ENCODE measurements at places on chromosomes 3 and 15.

- DNase-seq = no peak
Observed at GRCh38 chr15:61534986-61535385, 305.9 kb upstream of the RORA start.

DNA sequence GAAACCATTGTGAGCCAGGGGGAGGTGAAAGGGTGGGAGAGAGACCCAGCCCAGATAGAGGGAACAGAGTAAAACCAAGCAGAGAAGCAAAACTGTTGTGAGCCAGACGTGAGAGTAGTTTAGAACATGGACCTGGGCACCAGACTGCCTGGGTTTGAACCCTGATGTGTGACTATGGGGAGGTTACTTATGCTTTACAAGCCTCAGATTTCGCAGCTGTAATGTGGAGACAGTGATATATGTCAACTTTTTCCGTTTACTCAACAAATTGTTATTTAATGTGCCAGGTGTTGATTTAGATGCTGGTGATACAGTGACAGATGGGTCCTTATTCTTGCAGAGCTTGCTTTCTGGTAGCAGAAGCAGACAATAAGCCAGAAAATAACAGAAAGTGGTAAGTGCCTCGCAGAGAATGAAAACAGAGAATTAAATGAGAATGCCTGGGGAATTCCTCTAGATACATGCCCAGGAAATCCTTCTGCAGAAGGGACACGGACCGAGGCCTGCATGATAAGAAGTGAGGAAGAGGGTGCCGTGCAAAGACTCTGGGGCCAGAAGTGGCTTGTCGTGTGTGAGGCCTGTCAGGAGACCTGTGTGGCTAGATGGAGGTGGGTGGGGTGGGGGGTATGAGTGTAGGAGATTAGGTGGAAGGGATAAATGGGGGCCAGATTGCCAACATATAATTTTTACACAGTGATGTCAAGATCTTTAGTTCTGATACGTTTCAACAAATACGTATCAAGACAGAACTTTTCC lies 15.0 kb downstream of the KAT2B start:
- no peak for DNase-seq

- DNase-seq = no peak
Observed at GRCh38 chr3:127071597-127072001, 88.7 kb downstream of the PLXNA1 start.

DNA sequence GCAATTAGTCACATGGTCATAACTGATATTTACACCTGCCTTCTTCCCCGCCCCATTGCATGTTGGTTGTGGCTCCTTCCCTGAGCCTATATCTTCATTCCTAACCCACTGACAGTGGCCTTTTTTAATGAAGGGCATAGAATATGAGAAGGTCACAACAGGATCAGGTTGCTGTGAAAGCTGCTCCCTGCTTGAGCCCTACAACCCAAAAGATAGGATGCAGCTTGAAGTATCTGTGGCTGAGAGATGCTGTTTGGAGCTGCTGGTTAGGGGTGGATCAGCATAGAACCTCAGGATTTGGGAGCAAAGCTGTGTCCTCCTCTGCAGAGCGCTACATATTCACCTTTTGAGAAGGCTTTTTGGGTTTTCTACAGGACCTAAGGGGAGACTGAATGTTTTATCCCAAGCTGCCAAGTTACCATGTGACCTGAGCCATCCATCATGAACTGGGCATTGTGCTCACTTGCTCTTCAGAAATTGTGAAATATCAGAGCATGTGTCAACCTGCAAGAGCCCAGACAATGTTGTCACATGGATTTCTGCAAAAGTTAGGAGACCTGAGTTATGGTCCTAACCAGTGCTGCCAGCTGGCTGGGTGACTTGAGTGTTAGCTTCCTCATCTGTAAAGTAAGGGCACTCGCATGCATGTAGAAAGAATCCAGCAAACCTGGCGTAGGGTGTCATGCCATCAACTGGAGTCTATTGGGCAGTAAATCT lies 49.8 kb upstream of the ARL8B start:
- peak; percentile 55 for DNase-seq

DNA sequence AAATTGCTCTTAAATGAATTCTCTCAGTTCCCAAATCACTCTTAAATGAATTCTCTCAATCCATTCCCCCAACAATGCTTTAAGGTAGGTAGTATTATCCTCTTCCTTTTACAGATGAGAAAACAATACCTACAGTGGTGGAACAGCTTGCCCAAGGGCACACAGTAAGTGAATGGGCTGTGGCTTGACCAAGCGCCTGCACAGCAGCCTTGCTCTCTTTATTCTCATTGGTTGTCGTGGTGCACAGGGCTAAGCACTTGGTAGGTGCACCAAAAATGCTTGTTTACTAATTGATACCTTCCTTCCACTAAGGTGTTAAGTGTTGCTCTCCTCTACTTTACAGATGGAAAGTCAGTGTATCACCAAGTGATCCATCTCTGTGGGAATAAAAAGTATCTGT lies 43.3 kb downstream of the FAM43A start:
- no peak for DNase-seq

DNA sequence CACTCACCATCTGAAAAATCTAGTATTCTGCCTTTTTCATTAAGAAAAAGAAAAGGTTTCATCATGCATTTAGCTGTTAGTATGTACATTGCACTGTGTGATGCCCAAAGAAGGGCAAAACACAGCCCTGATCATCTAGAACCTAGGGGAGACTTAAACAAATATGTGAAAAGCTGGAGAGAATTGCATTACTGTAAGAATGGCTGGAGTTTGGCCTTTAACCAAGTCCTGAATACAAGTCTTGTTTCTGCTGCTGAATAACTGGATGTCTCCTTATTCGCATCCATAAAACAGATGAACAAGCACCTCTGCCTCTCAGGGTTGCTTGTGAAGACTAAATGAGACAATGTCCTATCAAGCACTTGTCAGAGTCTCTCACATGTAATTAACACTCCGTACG lies 233.4 kb upstream of the LRTM1 start:
- DNase-seq = no peak

DNA sequence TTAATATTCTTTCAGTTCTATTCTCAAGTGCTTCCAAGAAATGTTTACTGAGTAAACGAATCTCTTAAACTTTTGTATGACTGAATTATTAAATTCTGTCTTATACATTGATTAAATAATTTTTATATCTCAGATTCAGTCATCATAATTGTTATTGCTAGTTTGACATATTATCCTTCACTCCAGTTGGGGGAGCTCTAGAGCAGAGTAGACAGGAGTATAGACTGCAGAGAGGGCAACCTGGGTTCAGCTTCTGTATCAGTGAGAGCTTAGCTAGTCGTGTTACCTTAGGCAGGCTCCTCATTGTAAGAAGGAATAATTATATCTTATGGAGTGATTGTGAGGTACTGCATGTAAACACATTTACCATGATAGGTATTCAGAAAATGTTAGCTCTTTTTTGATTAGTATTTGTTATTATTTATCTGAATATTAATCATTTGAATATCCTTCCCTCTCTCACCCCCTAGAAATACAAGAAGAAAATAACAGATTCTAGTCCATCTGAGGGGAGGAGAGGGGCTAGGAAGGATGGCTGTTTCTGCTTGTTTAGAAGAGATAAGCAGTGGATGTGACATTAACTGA lies 31.0 kb upstream of the ZCWPW2 start:
- DNase-seq = peak; percentile 30

DNA sequence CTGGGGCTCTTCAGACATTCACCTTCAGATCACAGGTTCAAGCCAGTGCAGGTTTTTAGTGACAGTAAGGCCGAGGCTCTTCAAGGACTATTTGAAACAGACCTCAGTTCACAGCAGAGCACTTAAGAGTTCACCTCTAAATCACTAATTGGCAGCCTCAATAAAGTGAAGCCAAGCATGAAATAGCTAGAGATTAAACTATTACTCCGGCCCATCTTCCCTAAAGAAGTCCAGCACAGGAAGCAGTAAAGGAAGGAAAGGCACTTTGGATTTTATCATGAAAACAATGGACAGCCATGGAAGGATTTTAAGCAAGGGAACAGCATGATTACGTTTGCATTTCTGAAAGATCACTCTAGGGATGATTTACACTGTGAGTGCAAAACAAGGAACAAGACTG lies 27.6 kb upstream of the ARL6 start:
- DNase-seq = no peak

DNA sequence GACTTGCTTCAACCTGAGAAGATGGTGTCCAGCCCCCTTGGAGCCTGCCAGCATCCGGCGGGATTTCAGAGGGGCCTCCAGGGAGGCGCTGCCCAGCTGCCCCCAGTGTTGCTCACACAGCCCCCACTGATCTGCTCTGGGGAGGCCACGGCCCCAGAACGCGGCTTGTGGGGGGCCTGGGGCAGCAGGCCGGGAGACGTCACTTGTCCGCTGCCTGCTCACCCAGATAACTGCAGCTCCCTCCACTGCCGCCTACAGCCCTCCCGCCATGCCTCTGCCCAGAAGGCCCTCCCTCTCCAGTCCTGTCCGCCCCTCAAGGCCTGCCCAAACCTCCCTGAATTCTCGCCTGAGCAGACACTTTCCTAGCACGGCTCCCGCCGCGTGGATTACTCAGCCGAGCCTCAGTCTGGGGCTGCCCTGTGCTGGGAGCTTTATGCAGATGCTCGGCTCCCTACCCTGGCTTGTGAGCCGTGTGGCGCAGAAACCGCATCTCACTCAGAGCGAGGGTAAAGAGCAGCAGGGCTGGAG lies 17.2 kb upstream of the ADIPOQ start:
- peak; percentile 58 for DNase-seq

- no peak for DNase-seq
Observed at GRCh38 chr3:31086698-31087097, 192.2 kb upstream of the GADL1 start.

GRCh38 chr3:177352424-177352823 lies 155.1 kb upstream of the TBL1XR1 start:
- no peak for DNase-seq

DNA sequence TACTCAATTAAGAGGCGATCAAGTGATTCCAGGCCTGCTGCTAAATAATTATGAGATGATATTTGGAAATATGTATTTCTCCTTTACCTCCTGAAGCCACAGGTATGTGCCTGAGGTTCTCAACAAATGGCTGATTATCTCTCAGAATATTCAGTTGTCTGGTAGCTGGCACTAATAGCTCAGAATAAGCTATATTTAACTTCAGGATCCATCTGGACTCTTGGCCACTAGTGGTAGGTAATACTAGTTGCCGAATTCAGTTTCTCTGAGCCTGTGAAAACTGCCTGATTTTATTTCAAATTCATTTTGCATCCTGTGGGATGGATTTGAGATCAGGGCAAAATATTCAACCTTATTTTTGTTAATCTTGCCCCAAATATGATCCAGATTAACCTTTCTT lies 499.0 kb downstream of the DIPK2A start:
- no peak for DNase-seq

DNA sequence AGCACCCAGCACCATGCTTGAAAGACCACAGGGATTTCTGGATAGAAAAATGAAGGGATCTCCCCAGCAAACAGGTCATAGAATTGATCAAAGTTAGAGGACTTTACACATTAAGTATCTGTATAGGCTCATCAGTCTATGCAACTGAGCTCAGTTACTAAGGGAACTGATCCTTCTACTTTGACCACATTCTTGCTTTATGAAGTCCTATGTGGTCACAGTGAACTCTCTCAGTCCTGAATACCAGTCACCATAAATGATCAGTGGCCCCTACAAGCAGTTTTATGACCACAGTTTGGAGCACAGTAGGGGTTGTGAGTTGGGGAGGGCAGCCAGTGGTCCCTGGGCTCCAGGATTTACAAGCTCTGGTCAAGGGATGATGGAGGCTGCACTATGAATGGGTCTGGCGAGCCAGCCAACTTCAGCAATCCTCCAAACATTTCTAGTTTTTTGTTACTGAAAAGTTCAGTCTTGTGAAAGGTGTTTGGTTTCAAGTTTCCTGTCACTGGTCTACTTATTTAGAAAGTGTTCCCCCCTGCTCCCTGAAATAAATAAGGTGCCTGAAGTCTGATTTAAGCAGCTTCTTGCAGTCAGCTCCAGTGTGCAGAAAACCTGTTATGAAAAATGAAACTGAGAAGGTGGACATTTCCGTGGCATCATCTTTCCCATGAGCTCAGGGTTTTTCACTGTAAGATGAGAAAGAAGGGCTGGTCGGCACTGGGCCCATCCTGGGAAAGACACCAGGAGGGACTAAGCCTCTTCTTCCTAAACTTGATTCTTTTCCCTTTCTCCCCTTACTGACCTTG lies 75.5 kb downstream of the DAPK2 start:
- peak; percentile 87 for DNase-seq

DNA sequence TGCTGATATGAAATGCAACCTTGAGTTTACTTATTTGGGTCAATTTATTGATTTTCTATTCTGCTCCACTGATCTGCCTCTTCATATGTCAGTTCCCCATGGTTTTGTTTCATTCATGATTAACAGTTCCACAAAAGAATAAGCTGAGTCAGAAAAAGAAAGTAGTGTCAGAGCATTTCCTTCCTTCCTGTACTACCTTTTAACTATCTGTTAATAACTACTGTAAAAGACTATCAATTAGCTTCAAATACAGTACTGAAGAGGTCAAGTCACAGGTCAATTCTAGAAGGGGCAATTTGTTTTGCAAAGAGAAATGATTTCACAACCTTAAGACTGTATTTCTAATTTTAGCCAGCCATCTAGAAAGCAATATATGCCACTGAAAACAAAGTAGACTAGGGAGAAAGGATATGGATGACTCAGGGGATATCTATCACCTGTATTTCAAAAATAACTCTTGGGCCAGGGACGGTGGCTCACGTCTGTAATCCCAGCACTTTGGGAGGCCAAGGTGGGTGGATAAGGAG lies 129.5 kb downstream of the TFDP2 start:
- peak; percentile 34 for DNase-seq

GRCh38 chr15:27808182-27808581 lies 290.9 kb downstream of the OCA2 start:
- DNase-seq = peak; percentile 97

- DNase-seq = no peak
Observed at GRCh38 chr15:100461049-100461448, 67.7 kb downstream of the CERS3 start.

DNA sequence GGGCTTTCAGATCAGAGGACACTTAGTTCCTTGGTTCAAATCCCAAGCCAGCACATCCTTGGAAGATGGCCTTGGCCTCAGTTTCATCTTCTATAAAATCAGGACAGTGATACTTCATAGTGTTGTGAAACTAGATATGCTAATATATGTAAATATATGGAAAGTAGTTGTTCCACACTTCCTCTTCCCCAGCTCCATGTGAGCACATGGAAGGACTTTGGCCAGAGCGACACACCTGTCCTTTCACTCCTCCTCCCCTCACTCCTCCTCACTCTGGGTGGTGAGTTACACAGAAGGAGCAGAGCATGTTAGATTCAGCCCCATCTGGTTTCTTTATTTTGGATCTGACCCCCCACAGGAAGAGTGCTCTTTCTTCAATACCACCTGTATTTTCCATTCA lies 65.2 kb downstream of the MTHFS start:
- DNase-seq = no peak

- DNase-seq = no peak
Observed at GRCh38 chr3:74538669-74539068, 75.8 kb downstream of the CNTN3 start.

GRCh38 chr15:42048821-42049200 lies 28.0 kb upstream of the PLA2G4E start:
- DNase-seq = no peak
